Tibial nerve (tissue), 4 donors: ENCODE measurements at places on chromosomes 5 and 9. TPM values are rescaled to one million over a fixed set of nuclear protein-coding genes. Genes with fewer than 3 reads are reported as not detected.

The KCTD16 gene
- total RNA-seq = 0.39 TPM

- DNase-seq = no peak
Measured at GRCh38 chr5:76818844-76819831, at the start of gene F2RL1. Gene F2RL1, plus strand, starts transcription at chr5:76819030. Its CDS starts 153 bp downstream, at chr5:76819183.

The MYO10 gene
- 39.6 TPM for total RNA-seq

The SPINK13 gene
- total RNA-seq = not detected

GRCh38 chr9:123548741-123549545 is 192.9 kb downstream of the CRB2 start:
- no peak for DNase-seq
